Tibial nerve (tissue), 4 donors: ENCODE measurements at places on chromosomes 16 and 17.

DNA sequence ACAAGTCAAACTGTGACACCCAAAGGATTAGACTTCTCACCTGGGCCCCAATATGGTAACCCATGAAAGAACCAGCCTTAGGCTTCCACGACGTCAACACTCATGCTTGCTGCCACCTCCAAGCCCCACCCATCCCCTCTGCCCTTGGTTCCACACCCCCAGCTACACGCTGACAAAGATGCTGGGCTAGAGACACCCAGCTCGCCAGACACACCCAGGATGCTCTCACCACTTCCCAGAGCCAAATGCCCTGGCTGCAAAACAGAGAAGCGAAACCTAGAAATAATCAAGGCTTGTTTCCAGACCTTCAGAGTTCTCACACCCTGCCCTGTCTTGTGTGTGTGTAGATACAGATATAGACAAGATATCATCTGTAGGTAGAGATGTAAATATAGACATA is 26.0 kb upstream of the ADCY9 start:
- no peak overlapping the region for H3K4me3 ChIP-seq
- no peak for DNase-seq
- H3K36me3 ChIP-seq, result no peaks in the 10 kb centered on the region
- H3K27ac ChIP-seq, result no peak overlapping the region

GRCh38 chr16:1034230-1035065 is 38.1 kb upstream of the SSTR5 start:
- DNase-seq, result no peak
- H3K4me1 ChIP-seq, result no peaks in the 10 kb centered on the region

GRCh38 chr17:73291260-73291801 is 20.5 kb downstream of the CDC42EP4 start:
- H3K4me1 ChIP-seq, result peaks cover 72% of the 10 kb centered on the region
- DNase-seq, result peak; percentile 75
- H3K27me3 ChIP-seq, result no peaks in the 10 kb centered on the region
- H3K36me3 ChIP-seq, result no peaks in the 10 kb centered on the region
- H3K27ac ChIP-seq, result peak overlapping the region; percentile 92
- H3K4me3 ChIP-seq, result no peak overlapping the region

- H3K27ac ChIP-seq, result no peak overlapping the region
- DNase-seq, result no peak
- H3K27me3 ChIP-seq, result no peaks in the 10 kb centered on the region
- H3K4me3 ChIP-seq, result no peak overlapping the region
Measured at GRCh38 chr17:58277802-58278595, 2.7 kb downstream of the MPO start.

- DNase-seq, result no peak
- no peaks in the 10 kb centered on the region for H3K4me1 ChIP-seq
- H3K36me3 ChIP-seq, result no peaks in the 10 kb centered on the region
Measured at GRCh38 chr17:28470914-28471366, 2.5 kb upstream of the SLC13A2 start.

DNA sequence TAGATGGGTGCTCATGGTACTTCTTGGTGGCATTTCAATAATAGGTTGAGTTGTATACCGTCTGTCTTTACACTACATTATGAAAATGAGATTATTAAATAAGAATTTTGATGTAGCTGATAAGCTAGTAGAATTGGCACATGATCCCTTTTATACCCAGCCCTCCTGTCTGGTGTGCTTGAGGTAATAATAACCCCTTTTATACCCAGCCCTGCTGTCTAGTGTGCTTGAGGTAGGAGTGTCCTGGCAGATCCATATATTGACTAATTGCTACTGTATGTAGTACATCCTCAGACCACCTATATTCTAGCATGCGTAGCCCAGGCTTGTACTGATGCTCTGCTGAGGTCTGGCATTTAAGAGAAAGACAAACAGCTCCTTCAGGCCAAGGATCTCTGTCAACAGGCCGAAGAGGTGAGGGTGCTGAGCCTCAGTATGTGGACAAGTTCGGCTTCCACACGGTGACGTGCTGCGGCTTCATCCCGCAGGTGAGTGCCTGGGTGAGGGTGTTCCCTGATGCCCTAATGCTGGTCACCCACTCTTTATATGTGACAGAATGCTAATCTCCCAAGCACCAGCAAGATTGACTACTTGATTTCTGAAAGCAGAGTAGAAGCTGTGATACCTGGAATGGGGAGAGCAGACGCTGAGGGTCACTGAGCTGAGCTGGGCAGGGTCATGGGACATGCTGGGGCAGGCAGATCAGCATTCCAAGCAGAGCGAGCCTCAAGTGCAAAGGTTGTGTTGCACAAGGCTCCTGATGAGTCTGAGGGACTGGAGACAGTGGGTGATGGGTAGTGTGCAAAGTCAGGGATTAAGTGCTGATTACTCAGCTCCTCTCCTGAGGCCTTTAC is 5.7 kb downstream of the FN3K start:
- no peak overlapping the region for H3K27ac ChIP-seq
- no peak for DNase-seq
- peaks cover 26% of the 10 kb centered on the region for H3K4me1 ChIP-seq
- H3K36me3 ChIP-seq, result peaks cover 5% of the 10 kb centered on the region
- H3K4me3 ChIP-seq, result no peak overlapping the region

DNA sequence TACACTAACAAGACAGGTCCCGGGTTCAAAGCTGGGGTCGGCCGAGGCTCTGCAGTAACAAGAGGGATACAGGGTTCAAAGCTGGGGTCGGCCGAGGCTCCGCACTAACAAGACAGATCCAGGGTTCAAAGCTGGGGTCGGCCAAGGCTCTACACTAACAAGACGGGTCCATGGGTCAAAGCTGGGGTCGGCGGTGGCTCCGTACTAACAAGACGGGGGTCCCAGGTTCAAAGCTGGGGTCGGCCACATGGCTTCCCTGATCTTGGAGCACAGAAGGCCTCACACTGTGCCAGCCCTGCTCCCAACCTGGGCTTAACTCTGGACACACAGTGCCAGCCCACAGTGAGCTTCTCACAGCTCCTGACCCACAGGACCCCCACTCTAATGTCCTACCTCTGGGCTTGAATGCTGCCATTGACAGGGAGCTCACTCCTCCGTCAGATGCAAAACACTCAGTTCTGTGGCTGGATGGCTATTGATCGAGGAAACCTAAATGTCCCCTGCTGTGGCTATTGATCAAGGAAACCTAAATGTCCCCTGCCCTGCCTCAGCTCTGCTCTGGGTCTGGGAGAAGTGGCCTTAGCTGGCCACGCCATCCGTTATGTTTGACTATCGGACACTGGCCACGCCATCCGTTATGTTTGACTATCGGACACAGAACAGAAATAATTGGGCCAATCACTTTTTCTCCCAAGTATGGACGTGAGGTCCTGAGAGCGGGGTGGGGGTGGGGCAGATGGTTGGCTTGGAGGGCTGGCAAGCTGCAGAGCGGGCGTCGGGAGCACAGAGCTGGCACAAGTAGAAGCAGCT is 54.6 kb upstream of the DOC2B start:
- no peak overlapping the region for H3K4me3 ChIP-seq
- H3K4me1 ChIP-seq, result no peaks in the 10 kb centered on the region
- no peak overlapping the region for H3K27ac ChIP-seq
- H3K36me3 ChIP-seq, result no peaks in the 10 kb centered on the region

- no peaks in the 10 kb centered on the region for H3K27me3 ChIP-seq
- H3K4me3 ChIP-seq, result no peak overlapping the region
- no peaks in the 10 kb centered on the region for H3K36me3 ChIP-seq
- H3K27ac ChIP-seq, result no peak overlapping the region
- no peaks in the 10 kb centered on the region for H3K4me1 ChIP-seq
- DNase-seq, result no peak
Measured at GRCh38 chr16:21592191-21592590, 7.2 kb upstream of the METTL9 start.

DNA sequence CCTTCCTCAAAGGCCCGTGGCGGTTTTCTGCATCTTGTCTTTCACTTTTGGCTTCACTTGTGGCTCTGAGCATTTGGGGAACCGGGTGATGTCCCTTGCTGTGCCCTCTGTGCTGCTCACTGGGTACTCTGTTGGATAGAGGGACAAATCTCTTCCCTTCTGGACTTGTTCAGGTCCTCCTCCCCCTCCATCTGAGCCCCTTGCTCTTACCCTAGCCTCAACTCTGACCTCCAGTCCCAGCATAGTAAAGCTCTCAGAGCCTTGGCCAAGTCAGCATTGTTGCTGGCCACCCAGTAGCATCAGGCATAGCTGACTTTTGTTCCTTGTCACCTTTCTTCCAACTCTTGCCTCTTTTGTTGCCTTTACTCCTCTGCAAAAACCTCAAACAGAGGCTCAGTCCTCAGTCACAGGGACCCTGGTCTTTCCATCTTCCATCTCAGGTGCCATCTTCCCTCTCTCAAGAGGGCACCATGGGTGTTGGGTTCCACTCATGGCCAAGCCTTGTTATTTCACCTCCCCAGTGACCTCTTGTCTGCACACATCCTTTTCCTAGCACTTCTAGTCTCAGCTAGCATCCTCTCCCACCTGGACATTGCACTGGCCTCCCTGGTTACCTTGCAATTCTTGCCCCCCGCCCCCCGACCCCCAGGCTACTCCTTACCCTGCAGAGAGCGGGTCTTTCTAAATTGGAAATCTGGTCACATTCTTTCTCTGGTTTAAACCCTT is 393 bp upstream of the PSMB10 start:
- H3K27me3 ChIP-seq, result no peaks in the 10 kb centered on the region
- H3K36me3 ChIP-seq, result peaks cover 40% of the 10 kb centered on the region
- H3K4me1 ChIP-seq, result peaks cover 49% of the 10 kb centered on the region
- no peak for DNase-seq

GRCh38 chr16:24759006-24759405 is 29.6 kb downstream of the TNRC6A start:
- no peak overlapping the region for H3K4me3 ChIP-seq
- no peaks in the 10 kb centered on the region for H3K4me1 ChIP-seq
- DNase-seq, result no peak

DNA sequence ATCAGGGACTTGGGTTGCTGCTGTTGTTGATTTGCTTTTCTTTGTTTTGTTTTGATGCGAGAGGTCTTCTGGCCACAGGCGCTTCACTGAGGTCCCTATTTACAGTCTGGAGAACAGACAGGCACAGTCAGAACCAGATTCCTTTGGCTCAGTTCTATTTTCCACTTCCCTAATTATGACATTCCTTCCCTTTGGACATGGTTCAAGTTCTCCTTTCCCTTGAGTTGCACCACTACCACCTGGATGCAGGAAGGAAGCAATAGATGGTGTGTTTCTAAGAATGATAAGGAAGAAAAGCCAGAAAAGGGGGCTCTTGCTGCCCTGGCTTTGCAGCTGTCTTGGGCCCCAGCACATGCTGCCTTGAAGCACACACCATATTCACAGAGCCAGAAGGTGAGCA is 160.6 kb downstream of the MAF start:
- no peak overlapping the region for H3K27ac ChIP-seq
- no peaks in the 10 kb centered on the region for H3K36me3 ChIP-seq
- H3K4me3 ChIP-seq, result no peak overlapping the region
- H3K4me1 ChIP-seq, result peaks cover 6% of the 10 kb centered on the region
- DNase-seq, result no peak

DNA sequence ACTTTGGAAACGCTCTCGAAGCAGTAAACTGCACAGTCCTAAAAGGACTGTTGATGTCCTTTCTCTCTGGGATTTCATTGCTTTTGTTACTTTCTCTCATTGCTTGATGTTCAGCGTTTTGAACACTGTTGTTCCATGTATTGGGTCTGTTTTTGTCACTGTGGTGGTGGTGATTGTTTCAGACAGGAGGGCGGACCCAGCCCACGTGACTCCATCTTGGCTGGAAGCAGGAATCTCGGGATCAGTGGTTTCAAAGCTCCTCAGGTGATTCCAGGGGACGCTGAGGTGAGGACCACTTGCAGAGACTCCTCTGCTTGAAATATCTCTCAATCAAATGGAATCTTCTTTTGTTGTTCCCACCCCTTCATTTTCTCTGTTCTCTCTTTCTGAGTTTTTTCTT is 18.3 kb downstream of the C16orf54 start:
- DNase-seq, result no peak
- no peaks in the 10 kb centered on the region for H3K4me1 ChIP-seq
- no peaks in the 10 kb centered on the region for H3K36me3 ChIP-seq
- H3K27me3 ChIP-seq, result peaks cover 10% of the 10 kb centered on the region
- no peak overlapping the region for H3K4me3 ChIP-seq

DNA sequence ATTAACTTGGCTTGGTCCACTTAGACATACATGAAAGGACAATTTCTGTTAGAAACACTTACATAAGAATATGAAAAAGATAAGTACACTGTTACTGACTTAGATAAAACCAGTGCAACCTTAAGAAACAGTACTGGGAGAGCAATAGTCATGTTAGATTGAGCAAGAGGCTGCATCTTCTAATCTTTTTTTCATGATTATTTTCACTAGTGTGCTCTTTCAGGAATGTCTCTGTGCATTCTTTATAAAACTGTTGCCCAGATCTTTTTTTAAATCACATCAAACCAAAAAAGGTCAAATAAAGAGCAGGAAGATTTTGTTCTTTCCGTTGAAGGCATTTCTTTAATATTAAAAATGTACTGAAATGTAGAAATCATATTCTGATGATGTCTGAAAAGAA is 100.7 kb upstream of the AXIN2 start:
- no peaks in the 10 kb centered on the region for H3K27me3 ChIP-seq
- no peaks in the 10 kb centered on the region for H3K36me3 ChIP-seq
- H3K27ac ChIP-seq, result no peak overlapping the region
